ENCODE measurements at places on chromosomes 5 and 9. TPM values are rescaled to one million over a fixed set of nuclear protein-coding genes. Genes with fewer than 3 reads are reported as not detected.

- no peak for DNase-seq
Measured at GRCh38 chr9:8331507-8332330, 532.1 kb upstream of the DMAC1 start.

GRCh38 chr5:148697180-148697808, 43.0 kb upstream of the HTR4 start:
- no peak for DNase-seq

DNA sequence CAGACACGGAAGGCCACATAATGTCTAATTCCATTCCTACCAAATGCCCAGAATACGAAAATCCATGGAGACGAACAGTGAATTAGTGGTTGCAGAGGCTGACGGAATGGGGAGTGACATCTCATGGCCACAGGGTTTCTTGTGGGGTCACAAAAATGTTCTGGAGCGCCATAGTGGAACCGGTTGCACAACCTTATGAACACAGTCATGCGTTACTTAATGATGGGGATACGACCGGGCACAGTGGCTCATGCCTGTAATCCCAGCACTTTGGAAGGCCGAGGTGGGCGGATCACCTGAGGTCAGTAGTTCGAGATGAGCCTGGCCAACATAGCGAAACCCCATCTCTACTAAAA, 26.0 kb upstream of the TTLL11 start:
- no peak for DNase-seq

DNA sequence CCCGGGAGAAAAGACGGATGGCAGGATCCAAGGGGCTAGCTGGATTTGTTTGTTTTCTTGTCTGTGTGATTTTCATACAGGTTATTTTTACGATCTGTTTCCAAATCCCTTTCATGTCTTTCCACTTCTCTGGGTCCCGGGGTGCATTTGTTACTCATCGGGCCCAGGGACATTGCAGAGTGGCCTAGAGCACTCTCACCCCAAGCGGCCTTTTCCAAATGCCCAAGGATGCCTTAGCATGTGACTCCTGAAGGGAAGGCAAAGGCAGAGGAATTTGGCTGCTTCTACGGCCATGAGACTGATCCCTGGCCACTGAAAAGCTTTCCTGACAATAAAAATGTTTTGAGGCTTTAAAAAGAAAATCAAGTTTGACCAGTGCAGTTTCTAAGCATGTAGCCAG, 94.2 kb downstream of the SYK start:
- DNase-seq = no peak

DNA sequence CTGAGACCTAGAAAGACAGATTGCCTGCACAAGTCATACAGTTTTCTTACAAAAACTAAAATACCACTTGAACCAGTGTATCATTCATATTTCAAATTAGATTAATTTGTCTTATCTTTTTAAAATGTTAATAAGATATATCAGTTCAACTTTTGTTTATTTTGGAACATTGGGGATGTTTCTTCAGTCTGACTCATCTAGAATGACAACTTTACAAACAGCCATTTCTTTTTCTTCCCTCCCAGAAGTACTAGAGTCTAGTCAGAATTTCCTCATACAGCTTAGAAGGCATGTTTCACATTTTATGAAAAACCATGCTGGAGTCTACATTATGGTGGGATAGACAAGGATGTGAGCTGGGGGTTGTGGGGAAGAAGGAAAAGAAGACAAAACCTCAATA, 262.5 kb downstream of the NFIB start:
- DNase-seq = no peak

GRCh38 chr9:96209407-96210271, 92.3 kb downstream of the HSD17B3 start:
- DNase-seq = no peak

Gene RALGPS1
- 8.8 TPM for total RNA-seq

DNA sequence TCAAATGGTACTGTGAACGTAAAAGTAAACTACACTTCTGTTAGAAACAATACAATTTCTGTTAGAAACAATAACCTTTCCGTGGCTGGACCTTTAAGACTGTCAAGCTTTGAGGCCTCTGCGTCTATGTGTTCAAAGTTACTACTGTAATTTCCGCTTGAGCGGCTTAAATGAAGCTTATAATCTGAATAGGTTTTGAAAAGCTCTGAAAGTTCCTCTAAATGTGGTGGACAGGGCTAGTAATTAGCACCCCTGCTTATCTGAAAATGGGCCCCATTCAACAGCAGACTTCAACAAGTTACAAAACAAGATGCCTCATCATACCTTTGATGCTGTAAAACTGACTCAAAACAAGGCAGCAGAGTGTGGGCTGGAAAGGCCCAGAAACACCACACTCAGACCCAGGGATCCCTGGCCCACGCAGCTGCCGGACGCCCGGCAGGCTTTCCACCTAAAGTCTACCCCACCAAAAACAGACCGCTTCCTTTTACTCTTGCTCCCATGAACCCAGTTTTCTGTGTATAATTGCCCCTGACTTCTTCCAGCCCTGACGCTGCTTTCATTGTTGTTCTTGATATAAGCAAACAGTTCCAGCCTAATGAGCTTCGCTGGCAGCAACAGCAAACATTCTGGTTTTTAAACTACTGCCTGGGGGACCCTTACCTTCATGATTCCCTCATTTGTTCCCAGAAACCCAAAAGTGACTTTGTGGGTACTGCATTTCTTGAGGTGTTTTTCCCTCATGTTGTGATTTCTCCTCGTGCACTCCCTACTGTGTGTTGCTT, 66.7 kb downstream of the TLE1 start:
- no peak for DNase-seq

DNA sequence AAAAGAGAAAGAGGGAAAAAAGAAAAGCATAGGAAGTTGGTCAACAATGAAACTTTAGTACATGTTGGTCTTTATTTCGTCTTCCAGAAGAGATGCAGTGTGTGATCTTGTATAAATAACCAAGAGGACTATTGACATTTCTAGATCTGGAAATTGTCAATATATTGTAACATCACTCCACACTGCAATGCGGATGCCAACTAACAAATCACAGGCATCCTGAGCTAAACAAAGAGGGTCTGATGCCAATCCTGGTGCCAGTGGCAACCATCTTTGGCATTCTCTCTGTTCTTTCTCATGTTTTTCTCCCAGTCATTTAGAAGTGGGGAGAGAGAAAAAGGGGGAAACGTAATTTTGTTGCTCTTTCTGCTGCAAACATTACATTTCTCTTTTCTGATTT, 9.7 kb downstream of the NFIB start:
- no peak for DNase-seq

- no peak for DNase-seq
Measured at GRCh38 chr5:134813827-134814226, 31.9 kb upstream of the C5orf24 start.

Gene MIGA2
- 22.7 TPM for total RNA-seq

DNA sequence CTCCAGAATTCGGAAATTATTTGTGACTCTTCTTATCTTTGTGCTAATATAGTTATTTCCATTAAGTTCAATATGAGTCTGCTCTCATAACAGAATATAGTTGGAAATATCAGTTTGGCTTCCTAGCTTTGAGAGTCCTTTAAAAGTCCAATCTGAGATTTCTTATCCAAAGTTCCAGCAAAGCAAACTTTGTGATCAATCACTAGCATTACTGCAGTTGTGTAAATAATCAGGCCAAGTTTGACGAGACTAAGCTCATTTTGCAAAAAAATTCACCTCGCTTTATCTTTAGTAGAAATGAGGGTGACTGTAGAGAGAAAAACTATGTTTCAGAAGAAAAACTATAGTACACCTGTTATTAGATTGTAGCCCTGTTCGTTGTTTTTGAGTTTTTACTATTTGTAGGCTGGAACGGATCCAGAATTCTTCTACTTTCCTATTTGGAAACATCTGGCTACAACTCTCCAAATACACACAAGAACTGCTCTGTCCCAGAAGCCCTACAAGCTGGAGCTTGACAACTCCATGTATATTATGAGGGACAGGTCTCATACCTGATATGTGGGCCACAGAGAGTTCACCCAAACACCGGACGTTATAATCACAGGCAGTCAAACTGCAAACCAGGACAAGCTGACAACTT, 47.8 kb downstream of the RAPGEF1 start:
- no peak for DNase-seq

DNA sequence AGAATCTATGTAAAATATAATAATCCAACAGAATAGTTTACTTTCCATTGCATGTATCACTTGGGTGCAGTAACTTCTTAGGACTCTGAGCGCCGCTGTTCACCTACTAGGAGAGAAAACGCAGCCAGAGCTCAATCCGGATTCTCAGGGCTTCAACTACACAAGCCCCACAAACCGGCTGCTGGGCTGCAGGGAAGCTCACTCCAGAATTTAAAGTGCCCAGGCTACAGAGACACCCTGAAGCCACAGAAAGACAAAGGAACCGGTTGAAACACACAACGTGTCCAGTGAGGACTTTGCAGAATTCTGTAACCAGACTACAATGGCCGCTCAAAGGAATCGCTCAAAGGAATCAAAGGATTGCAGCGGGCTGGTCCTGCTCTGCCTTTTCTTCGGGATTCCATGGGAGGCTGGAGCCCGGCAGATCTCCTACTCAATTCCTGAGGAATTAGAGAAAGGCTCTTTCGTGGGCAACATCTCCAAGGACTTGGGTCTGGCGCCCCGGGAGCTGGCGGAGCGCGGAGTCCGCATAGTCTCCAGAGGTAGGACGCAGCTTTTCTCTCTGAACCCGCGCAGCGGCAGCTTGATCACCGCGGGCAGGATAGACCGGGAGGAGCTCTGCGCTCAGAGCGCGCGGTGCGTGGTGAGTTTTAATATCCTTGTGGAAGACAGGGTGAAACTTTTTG, at the start of gene PCDHGA10:
Gene PCDHGA10, plus strand, starts transcription at position 134 of the 686 bp plus-strand sequence. Its CDS starts 189 bp downstream, at position 323.
- no peak for DNase-seq

GRCh38 chr5:65832603-65833228, 93.7 kb upstream of the ERBIN start:
- no peak for DNase-seq

Gene FCHO2
- total RNA-seq = 11.2 TPM

DNA sequence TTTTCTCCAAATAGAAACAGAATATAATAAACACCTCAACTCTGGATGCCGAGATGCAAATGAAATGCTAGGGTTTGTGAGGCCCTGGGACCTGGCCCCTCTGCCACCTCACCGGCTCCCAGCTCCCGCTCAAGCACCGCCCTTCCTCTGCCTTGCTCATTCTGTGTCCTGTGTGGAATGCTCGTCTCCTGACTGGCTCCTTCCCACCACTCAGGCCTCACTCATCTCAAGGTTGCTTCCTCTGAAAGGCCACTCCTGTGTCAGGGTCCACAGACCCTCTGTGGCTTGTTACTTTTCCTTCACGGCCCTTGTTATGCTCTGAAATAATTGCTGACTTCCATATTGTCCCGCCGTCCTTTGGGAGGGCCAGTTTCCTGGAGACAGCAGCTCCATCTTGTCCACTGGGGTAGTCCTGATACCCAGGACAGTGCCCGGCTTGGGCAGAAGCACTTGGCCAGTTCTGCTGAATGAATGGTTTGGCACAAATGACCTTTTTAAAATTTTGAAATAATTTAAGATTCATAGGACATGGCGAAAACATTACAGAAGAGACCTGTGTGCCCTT, 15.4 kb downstream of the RNF44 start:
- DNase-seq = no peak

Gene RHOBTB3
- total RNA-seq = 93.5 TPM

Gene PCDHA4
- 1.2 TPM for total RNA-seq

Gene COL15A1
- 11.8 TPM for total RNA-seq

Gene CTXN3
- not detected for total RNA-seq

Gene PKN3
- total RNA-seq = 4.6 TPM

DNA sequence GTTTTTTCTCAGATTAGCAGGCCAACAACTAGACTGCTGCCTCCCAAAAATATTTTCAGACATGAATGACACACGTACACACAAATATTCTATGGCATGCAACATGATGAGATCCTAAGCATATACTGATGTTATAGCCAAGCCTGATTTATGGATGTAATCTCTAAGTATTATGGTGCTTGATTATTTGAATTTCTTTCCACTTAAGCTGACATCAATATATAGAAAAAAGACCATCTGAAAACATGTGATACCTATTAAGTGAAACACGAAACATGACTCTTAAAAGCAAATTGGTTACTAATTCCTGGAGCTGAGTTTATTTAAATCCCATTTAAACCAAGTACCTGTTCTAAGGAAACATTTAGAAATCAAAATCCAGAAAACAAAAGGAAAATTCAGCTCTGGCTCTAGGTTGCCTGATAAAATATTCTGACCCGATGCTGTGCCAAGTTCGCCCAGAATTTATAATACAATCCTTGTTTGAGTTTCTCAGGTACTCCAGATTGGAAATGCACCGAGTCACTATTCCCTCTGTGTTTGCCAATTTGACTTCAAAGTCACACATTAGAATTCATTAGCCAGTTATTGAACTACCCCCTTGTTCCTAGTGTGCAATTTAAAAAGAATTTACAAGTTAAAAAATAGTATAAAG, 548.6 kb downstream of the CSNK1G3 start:
- DNase-seq = no peak

- DNase-seq = no peak
Measured at GRCh38 chr5:75368391-75368790, 31.4 kb downstream of the HMGCR start.

DNA sequence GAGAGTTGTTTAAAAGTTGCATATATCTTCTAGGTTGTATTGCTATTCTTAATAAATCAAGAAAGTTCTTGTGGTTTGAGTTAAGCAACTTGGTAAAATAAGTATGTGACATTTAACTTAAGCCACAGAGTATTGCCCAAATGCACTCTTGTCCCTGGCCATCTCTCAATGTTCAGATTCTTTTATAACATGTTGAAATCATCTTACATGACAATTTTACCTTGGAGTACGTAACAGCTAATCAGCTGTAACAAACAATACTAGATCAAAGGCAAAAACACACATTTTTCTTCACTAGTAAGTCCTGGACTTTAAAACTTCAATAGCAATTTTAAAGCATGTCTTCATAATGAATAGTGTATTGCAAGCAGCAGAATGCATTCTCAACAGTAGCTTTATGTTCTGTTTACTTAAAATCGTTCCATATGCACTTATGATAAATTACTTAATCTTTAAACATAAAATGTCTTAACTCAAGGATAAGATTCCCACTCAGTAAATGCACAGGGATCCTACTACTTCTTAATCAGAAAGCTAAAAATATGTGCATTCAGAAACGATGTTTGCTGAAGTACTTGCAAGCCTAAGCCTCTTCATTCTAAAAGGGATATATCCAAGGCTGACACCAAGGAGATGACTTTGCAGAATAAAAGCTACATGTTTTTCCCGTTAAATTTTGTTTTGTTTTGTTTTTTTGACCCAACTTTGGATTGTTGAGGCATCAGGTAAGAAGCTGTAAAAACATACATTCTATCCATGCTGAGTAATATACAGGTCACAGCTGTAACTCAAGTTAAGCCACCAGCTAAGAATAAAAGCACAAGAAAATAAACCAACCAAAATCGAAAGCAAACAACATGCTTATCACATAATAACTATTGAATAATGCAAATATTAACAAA, 86.1 kb upstream of the NFIB start:
- no peak for DNase-seq
